ENCODE measurements at places on chromosomes 2 and 18.

DNA sequence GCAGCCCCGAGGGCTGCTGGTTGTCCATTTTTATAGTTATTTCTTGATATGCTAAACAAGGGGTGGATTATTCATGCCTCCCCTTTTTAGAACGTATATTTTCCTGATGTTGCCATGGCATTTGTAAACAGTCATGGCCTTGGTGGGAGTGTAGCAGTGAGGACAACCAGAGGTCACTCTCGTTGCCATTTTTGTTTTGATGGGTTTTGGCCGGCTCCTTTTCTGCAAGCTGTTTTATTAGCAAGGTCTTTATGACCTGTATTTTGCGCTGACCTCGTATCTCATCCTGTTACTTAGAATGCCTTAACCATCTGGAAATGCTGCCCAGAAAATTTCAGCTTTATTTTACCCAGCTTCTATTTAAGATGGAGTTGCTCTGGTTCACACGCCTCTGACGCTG lies 825.8 kb upstream of the CDH2 start:
- DNase-seq = no peak

- no peak for DNase-seq
Measured at GRCh38 chr2:236159778-236160170, 8.4 kb downstream of the GBX2 start.

DNA sequence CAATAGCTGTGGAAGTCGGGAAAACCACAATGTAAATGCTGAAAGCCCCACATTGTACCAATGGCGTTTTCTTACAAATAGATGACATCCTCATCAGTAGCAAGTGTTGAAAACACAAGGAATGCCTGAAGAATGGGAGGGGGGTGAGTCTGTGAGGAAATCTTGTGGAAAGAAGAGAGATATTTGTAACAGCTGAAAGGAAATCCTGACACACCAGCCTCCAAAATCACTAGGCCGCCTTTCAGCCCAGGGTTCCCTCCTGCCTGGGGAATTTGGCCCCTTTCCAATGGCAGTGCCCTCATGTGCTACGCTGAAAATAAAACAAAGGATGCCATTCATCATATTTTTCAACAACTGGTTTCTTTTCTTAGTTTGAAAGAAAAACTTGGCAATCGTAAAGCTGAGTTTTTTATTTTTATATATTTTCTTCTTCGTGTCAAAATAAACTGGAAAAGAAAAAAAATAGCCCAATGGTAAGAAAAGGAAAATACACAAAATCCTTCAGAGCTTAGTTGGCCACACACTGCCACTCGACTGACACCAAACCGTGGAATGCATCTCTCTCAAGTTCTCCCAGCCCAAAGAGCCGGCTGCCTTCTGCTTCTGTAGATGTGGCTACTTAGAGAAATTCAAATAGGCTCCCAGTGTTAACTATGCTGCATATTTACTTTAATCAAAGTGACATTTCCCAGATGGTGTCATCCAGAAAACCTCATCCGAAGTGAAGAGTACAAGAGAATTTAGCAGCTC lies 52.0 kb downstream of the FTCDNL1 start:
- DNase-seq = peak; percentile 58

- no peak for DNase-seq
Measured at GRCh38 chr2:8146132-8147005, 535.5 kb upstream of the ID2 start.

GRCh38 chr2:45237128-45237527 lies 227.9 kb upstream of the SIX2 start:
- no peak for DNase-seq

- no peak for DNase-seq
Measured at GRCh38 chr2:104873689-104874054, 19.8 kb downstream of the POU3F3 start.

DNA sequence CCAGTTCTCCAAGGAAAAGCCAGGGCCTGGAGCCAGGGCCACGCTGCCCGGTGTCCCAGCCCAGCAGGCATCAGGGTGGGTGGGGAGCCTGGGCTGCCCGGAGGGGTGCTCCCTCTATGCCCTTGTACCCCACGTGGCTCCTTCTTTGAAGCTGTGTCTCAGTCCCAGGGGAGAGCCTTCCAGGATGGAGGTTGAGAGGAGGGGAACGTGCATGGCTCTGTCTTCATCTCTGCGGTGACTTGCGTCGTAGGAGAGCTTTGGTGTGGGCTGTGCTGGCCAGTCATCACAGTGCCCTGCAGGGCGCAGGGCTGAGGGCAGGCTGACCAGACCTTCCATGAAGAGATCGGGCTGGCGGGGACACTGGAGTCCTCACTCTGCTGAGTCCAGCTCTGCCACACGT lies 197.2 kb downstream of the LDLRAD4 start:
- DNase-seq = no peak

DNA sequence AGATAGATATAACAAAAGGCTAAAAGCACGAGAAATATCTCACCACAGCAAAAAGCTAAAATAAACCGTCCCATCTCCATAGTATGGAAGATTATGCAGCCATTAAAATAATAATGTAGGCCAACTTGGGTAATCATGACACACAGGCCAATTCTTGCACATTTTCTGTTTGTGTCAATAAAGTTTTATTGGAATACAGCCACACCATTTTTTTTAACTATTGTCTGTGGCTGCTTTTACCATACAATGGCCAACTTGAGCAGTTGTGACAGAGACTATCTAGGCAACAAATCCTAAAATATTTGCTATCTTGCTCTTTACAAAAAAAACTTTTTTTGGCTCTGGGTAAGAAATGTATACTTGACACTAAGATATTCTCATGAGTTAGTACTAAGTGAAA lies 212.5 kb downstream of the LRRTM4 start:
- no peak for DNase-seq

DNA sequence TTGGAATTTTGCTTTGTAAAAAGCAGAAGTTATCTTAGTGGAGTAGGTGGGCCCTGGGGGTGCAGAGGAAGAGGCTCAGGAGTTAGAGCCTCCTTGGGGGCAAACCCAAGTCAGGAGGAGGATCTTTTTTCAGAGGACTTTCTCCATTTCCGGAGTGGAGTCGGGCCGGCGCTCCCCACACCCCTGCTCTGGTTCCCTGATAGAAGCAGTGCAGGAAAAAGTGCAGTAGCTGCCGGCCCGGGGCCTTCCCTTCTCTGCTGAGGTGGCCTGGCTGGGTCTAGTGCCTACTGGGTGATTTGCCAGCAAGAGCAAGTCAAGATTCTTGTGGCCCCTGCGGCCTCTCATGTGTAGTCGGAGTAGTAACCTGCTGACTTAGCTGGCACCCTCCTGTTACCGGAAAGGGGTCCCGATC lies 124.2 kb upstream of the HS6ST1 start:
- DNase-seq = no peak

DNA sequence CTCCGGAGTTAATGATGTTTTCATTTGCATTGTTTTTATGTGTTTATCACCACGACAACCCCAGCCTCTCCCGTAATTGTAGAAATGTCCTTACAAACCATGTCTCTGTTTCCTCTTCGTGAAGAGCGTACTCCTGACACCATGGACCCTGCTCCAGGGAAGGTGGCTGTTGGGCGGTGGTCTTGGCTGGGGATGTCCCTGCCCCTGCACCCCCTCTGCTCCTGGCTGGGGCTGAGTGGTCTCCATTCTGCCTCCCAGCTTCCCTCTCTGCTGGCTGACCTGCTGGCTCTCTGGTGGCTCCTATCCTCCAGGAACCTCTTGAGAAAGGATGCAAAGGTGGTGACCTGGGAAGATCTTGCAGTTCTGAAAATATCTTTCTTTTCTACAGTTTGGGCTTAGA lies 81.1 kb downstream of the ASB1 start:
- no peak for DNase-seq

DNA sequence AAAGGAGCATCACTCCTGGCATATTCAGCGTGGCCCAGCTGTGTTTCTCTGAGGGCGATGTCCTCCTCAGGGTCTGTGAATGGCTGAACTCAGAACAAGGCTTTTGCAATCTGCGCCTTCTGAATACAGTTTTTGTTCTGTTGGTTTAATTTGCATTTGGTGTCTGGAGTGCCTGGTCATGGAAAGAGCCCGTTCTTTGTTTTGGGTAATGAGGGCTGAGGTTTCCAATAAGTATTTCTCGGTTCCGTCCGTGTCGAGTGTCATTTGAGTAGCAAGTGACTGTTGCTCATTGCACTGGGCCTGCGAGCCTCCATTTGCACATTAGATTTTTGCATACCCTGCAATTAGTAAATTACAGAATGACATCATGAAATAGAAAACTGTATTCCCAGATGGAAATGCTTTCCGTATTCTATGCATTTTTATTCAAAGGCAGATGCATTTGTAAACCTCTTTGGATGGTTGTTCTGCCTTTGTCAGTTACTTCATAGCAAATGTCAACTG lies 57.3 kb downstream of the NEDD4L start:
- DNase-seq = peak; percentile 78

DNA sequence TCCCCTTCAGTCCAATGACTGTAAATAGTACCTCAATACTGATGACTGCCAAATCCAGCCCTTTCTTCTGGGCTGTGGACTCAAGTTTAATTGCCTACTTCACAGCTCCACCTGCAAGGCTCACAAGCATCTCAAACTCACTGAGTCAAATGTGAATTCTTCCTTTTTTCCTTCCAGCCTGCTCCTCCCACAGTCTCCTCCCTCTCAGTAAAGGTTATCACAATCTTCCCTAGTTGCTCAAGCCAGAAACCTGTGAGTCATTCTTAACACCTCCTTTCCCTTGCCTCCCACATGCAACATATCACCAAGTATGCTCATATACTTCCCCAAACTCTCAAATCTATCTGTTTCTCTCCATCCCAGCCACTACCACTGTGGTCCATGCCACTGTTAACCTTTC lies 3.7 kb upstream of the MFSD6 start:
- DNase-seq = no peak

DNA sequence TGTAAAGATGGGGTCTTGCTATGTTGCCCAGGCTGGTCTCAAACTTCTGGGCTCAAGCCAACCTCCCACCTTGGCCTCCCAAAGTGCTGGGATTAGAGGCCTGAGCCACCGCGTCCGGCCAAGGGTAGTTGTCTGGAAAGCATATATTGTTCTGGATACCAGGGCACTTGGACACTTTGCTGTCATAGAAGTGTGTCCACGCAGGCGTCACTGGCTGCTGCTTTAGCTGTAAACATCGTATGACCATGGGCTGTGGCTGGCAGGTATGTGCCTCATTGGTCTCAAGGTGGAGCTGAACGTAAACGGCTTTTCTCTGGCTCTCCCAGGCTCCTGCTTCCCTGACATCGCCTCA lies 3.2 kb upstream of the GPR35 start:
- DNase-seq = peak; percentile 21

DNA sequence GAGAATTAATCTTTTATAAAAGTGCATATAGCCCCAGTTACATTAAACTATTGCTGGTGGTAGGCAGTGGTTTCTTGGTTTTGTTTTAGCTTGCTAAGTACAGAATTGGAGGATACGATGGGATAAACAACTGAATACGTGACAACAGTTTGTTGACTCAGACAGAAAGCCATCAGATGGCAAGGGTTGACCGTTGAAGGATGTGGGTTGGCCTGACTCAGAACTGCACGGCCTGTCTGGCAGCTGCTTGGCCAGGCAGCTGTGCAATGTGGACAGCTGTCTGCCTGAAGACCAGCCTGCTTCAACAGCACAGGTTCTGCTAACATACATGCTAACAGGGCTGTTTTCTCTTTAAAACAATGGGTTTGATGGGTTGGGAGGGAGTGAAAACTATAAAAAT lies 46.6 kb downstream of the PRKRA start:
- DNase-seq = no peak

DNA sequence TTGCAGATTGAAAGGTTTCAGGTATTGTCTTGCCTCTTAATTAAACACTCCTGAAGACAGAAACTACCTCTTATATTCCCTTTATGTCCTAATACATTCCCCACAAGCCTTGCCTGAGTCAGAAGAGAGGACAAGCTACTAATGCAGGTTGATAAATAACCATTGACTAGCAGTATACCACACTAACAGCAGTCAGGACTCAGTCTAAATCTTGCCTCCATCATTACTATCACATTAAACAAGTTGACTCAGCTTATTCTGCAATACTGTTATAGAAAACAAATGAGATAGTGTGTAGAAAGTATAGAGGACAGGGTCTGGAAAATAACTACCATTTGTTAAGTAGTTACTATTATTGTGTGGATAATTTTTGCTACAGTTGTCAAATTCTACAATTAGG lies 63.8 kb downstream of the TTC21B start:
- no peak for DNase-seq

DNA sequence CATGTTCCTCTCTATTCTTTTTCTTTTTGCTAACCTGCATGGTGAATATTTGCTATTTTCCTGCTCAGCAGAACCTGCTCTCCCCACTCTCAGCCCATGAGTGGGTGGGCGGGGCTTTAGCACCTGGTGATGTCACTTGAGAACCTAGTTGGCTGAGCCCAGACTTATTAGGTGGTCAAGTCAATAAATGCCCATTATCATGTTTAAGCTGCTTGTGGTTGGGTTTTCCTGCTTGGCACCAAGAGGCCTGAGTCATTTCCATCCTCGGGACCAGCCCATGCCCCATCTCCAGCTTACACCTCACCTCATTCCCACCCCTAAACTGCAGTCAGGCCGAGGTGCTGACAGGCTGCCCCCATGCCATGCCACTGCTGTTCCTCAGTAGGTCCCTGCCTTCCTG lies 226.6 kb downstream of the ANKRD30B start:
- DNase-seq = no peak

GRCh38 chr2:189602233-189602632 lies 21.6 kb upstream of the SLC40A1 start:
- no peak for DNase-seq

DNA sequence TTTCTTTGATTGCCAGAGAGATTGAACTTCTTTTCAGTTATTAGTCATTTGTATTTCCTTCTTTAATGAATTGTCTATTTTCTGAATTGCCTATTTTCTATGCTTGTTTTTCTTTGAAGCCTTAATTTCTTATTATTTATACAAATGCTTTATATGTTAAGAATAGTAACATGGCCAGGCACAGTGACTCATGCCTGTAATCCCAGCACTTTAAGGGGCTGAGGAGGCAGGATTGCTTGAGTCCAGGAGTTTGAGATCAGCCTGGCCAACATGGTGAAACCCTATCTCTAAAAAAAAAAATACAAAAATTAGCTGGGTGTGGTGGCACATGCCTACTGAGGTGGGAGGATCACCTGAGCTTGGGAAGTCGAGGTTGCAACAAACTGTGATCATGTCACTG lies 4.7 kb upstream of the RAB11FIP5 start:
- no peak for DNase-seq

- DNase-seq = no peak
Measured at GRCh38 chr2:203177361-203177760, 61.5 kb upstream of the CYP20A1 start.
